ENCODE measurements at places on chromosomes 12 and 14.

- no peak for DNase-seq
Measured at GRCh38 chr14:51750542-51750941, 98.8 kb downstream of the FRMD6 start.

GRCh38 chr12:117225179-117225578 is 34.9 kb upstream of the FBXO21 start:
- DNase-seq, result no peak

- no peak for DNase-seq
Measured at GRCh38 chr14:82070753-82071152, 537.1 kb upstream of the SEL1L start.

- DNase-seq, result no peak
Measured at GRCh38 chr12:83172441-83172840, 485.7 kb downstream of the TMTC2 start.

- DNase-seq, result peak; percentile 53
Measured at GRCh38 chr12:12010277-12011039, 60.3 kb upstream of the BCL2L14 start.

GRCh38 chr12:60568914-60569313 is 973.1 kb downstream of the SLC16A7 start:
- no peak for DNase-seq

DNA sequence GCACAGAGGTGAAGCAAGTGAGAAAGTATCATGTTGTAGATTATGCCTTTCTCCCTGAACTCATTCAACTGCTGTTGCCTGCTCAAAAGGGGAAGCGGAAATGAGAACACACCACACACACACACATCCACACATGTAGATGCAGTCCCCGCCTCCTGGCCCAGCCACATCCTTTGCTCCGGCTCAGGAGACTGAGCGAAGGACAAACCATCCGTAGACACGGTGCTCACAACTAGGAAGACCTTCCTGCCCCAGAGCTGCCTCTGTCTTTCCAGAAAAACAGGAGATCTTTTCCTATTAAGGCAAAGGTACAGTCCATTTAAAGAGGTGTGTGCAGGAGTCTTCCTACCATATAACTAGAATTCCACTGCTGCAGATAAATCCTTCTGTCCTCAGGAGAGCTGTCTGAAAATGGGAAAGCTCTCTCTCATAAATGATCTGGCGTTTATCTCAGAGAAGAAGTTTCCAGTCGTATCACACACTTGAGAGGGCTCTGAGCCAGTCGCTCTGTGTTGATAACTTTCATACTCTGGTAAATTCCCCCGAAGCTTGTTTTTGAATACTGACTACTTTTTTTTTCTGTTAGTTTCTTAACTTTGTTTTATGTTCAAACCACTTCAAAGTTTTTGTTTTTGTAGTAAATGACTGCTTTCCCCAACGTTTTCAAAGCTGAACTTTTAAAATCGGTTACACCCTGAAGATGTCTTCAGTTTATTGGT is at the start of gene TESPA1:
TSS of gene TESPA1 (minus strand) at position 105 of the 719 bp plus-strand sequence. CDS start 10,200 bp downstream, outside the sequence.
- DNase-seq, result peak; percentile 71

- DNase-seq, result no peak
Measured at GRCh38 chr14:89500303-89500702, 83.3 kb upstream of the FOXN3 start.

DNA sequence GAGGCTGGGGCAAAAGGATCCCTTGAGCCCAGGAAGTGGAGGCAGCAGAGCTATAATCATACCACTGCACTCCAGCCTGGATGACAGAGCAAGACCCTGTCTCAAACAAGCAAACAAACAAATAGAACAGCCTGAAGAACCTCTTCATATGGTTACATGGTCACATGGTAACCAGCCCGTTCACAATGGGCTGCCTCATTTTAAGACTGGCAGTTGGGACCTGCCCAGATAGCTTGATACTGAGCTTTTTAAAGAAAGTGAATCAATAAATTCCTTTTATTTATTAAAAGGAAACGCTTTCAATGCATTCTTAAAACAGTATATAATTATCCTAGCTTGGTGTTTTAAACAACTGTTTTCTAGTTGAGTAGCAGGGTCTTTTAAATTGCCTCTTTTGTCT is 10.5 kb downstream of the MLXIP start:
- DNase-seq, result no peak

DNA sequence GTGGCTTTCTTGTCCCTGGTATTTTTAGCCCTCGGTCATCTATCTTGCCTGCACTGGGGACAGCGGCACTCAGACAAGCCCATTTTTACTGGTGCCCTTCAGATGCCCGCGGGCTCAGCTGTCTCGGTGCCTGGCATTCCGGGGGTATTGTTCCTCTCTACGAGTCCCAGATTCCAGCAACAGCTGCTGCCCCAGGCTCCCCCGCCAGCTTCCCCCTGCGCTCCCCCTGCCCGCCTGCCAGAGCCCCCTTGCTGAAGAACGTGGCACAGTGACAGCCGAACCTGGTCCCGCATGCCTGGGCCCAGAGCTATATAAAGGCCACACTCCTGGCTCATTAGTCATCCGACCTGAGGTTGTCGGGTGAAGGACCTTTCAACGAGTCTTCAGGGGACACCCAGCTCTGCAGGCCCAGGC is 10.9 kb upstream of the MYL2 start:
- DNase-seq, result no peak

GRCh38 chr12:42756841-42757623 is 167.5 kb upstream of the PRICKLE1 start:
- peak; percentile 56 for DNase-seq

GRCh38 chr12:16603916-16604575 is 1.9 kb downstream of the LMO3 start:
- no peak for DNase-seq

DNA sequence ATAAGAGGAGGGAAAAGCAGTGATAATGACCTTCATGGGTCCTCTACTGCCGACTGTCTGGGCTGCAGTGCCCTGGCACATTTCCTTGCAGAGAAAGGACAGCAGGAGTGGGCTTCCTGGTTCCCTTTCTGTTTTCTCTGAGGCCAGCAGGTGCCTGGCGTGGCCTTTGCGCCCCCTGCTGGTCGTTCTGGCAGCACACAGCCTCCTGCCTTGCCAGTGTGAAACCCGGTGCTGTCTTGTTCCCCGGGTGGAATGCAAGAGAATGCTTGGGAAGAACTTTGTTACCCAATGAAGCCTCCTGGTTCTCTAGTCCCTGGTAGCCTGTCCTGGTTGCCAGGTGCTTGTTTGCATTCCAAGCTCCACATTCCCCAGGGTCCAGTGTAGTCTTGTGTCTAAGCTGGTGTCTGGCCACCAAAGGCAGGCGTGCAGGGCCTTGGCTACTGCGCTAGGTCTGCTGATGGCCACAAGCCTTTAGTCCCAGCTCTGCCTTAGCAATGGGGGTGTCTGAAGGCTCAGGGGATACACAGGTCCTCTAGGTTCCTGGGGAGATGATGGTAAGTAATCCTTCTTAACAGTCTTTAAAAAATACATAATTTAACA is 1392.4 kb upstream of the TMEM132C start:
- peak; percentile 64 for DNase-seq

GRCh38 chr12:57031138-57031725 is 14.9 kb upstream of the TAC3 start:
- DNase-seq, result no peak

- DNase-seq, result peak; percentile 10
Measured at GRCh38 chr14:68523989-68524725, 268.7 kb downstream of the ZFP36L1 start.

GRCh38 chr12:93140325-93140724 is 211.2 kb upstream of the EEA1 start:
- DNase-seq, result no peak

- DNase-seq, result peak; percentile 80
Measured at GRCh38 chr14:51616724-51617409, 34.8 kb upstream of the FRMD6 start.

GRCh38 chr12:49428793-49429192 is 61.5 kb downstream of the SPATS2 start:
- DNase-seq, result no peak

- no peak for DNase-seq
Measured at GRCh38 chr14:104390941-104391901, 188.3 kb upstream of the C14orf180 start.

DNA sequence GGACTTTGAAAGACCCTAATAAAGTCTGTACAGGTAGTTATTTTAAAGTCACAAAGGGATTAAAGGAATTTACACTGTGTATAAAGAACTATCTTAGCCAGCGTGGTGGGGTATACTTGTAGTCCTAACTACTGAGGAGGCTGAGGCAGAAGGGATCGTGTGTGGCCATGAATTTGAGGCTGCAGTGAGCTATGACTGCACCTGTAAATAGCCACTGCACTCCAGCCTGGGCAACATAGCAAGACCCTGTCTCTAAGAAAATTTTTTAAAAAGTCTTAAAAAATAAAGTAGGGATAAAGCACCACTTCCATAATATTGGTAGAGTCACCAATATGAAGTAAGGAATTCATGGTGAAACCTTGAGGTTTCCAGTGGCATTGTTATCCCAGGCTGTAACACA is 18.1 kb downstream of the ACVR1B start:
- no peak for DNase-seq

DNA sequence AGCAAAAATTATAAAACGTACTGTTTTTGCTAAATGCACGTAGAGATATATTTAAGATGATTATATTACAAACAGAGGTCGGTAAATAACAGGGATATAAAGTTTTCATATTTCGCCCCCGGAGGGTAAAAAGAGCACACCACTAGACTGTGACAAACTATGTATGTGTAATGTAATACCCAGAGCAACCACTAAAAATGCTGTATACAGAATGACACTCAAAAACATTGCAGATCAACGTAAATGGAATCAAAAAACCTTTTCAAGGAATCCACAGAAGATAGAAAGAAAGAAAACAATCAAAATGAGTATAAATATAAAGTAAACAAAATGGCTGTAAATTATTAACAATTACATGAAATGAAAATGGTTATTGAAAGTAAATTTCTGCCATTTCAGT is 37.6 kb upstream of the PRB4 start:
- DNase-seq, result no peak

DNA sequence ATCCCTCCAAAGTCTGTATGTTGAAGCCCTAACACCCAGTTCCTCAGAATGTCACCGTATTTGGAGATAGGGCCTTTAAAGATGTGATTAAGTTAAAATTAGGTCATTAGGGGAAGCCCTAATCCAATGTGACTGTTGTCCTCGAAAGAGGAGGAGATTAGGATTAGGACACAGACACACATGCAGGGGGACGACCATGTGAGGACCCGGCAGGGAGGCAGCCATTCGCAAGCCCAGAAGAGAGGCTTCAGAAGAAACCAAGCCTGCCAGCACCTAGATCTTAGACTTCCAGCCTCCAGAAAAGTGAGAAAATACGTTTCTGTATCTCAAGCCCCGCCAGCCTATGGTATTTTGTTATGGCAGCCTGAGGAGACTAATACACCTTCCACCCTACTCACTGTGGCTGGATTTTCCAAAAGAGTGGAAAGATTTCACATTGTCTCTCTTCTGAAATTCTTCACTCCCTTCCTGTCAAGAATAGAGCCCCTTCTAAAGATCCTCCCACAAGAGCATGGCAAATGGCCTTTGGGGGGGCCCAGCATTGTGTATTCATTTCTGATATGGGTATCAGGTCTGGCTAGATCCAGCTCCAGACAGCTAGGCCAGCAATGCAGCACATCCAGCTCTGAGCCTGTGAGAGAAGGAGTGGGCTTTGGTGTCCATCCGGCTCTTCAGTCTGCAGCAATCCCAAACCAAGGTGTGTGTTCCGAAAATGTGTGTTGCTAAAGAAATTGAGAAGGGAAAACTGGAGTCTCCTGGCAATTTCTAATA is 15.4 kb upstream of the UBC start:
- DNase-seq, result no peak

- no peak for DNase-seq
Measured at GRCh38 chr12:65899241-65899640, 75.0 kb downstream of the HMGA2 start.

GRCh38 chr12:92444763-92445162 is 258.0 kb upstream of the PLEKHG7 start:
- peak; percentile 38 for DNase-seq

- no peak for DNase-seq
Measured at GRCh38 chr12:131672941-131673887, 37.7 kb upstream of the SFSWAP start.

DNA sequence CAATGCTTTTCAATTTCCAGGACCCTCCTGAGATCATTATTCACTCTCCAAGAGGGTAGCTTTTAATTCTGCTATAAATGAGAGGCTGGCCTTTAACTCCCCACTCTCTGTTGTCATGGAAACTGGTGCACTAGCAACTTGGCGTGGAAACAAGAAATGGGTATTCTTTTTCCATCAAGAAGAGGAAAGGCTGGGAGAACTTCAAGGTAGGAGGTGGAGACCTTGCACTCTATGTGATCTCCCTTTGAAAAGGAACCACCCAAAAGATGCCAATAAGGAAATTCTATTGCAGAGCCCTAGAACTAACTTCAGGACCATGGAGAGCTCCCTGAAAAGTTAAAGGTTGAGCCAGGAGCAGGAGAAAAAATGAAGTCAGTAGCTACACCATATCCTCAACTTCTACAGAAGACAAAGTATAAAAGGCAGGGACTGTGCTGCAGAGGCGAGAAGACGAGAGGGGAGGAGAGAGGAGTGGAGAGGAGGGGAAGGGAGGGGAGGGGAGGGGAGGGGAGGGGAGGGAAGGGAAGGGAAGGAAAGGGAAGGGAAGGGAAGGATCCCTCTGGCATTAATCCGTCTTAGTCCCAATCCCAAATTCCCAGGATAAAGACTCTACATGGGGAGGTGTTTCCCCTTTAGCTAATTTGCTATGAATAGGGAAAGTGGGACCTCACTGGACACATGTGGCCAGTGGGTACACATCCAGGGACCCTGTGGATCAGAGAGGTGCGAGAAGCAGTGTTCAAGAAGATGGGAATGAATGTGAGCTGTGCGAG is 46.7 kb upstream of the FICD start:
- DNase-seq, result peak; percentile 12

DNA sequence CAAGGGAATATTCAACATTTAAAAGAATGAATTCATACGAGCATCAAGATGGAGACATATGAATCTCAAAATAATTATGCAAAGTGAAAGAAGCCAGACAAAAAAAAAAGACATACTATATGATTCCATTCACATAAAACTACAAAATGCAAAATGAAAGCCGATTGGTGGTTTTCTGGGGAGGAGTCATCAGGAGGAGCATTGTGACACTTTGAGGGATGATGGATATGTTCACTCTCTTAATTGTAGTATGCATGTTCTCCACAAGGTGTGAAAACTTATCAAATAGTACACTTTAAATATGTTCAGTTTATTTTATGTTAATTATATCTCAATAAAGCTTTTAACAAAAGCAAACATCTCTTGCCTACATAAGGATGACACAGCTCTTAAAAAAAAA is 13.5 kb downstream of the OLR1 start:
- DNase-seq, result no peak

- no peak for DNase-seq
Measured at GRCh38 chr12:128729628-128730121, 94.1 kb downstream of the SLC15A4 start.

DNA sequence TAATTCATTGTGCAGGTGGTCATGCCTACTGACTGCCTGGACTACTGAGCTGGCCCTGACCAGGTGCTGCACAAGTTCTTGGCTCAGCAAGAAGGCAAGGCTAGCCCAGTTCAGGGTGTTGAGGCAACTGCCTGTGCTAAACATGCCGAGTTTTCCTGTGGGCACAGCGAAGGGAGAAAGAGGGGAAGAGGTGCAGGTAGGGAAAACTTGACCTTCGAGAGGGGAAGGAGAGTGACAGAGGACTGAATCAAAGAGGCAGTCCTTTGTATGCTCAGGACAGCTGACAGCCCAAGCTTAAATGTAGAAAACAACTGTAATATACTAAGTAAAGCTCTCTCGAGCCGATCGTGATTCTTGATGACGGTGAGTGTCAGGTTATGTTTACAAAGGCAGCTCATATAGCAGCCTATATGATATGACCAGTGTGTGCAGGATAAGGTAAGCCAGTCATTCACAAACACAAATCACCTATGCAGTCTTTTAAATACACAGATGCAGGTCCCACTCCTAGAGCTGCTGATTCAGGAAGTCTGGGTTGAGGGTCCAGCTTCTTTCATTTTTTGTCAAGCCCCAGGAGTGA is 2.6 kb downstream of the IRAK3 start:
- DNase-seq, result no peak

Measured in mucosa of gallbladder (tissue), 1 donor.